ENCODE measurements at places on chromosomes 16 and 17.

DNA sequence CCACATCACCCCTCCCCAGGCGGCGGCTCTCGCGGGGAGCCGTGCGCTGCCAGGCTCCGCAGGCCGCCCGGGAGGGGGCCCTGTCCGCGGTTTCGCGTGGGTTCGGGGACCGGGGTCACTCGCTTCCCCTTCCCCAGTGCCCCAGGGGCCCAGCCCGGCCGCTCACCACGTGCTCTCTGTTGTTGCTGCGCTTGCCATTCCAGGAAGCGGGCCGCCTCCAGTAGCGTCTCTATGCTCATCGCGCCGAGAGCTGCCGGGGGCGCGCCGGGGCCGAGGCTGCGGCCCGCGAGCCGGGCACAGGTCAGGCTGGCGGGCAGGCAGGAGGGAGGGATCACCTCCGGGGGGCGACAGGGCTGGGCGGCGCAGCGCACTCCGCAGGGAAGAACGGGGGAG, 390 bp downstream of the MNT start:
- peak; percentile 40 for DNase-seq

GRCh38 chr16:20347666-20348364, 4.7 kb downstream of the UMOD start:
- DNase-seq: no peak

- no peak for DNase-seq
These were observed 560.6 kb downstream of the CDH13 start for GRCh38 chr16:83187405-83187804.

GRCh38 chr17:78960928-78961327, 18.8 kb downstream of the LGALS3BP start:
- DNase-seq: no peak

GRCh38 chr16:82384017-82384416, 214.0 kb upstream of the MPHOSPH6 start:
- no peak for DNase-seq

- no peak for DNase-seq
These were observed 31.9 kb downstream of the CYB561 start for GRCh38 chr17:63414222-63414621.

DNA sequence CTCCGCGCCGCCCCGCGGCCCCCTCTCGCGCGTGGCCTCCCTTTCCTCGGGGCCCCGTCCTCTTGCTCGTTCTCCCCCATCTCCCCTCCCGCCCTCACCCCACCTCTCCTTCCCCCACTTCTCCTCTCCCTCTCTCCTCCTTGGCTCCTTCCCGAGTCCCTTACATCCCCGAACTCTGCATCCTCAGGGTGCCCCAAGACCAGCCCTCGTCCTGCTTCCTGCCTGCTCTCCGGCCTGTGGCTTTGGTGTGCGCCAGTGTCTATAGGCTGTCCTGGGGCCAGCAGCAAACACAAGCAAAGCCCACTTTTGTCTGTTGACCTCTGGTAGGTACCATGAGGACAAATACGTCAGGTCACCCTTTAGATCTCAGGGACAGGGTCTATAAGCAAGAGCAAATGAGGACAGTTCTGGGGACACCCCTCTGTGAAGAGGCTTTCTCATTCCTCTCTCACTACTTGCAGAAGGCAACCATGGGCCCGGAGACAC, 284 bp upstream of the COPZ2 start:
- no peak for DNase-seq

DNA sequence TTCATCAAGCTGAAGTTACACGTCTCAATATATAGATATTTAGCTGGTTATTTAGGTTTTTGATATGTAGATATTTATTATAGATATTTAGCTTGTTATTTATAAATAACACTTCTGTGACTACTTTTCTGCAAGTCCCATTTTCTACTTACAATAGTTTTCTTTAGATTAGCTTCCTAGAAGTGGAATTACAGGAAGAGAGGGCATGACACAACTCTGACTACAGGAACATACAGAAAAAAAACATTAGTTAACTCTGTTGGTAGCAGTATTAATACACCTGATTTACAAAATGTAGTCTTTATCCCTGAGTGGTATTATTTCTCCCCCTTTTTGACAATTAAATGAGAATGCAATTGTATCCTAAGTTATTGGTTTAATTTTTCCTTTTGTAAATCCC, 21.2 kb upstream of the CCL1 start:
- DNase-seq: no peak

DNA sequence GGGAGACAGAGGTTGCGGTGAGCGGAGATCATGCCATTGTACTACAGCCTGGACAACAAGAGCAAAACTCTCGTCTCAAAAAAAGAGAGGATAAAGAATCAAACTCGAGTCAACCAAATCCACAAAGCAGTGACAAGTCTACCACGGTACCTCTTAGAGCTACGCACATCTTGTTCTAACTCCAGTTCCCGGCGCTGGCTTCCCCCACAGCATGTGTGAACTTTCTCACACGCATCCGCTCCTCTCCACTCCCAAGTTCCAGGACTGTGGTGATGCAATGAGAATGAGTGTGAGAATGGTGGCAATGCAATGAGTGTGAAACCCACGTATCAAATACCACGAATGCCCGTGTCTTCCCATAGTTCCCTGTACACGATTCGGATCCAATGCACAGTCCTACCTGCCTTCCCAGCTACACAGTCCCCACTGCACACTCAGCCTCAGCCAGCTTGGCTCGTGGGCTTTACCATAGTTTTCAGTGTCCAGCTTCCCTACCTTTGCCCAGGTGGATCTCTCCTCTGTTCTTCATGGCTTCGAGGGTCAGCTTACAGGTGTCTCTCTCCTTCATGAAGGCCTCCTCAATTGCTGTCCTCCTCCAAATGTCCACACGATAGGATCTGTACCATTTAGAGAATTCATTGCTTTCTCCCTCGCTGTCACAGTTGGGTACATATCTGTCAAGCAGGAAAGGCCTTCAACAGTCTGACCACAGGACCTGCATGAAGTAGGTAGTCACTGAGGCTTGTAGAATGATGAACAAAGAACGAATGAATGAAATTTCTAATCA, 9.2 kb upstream of the P2RX5 start:
- no peak for DNase-seq

DNA sequence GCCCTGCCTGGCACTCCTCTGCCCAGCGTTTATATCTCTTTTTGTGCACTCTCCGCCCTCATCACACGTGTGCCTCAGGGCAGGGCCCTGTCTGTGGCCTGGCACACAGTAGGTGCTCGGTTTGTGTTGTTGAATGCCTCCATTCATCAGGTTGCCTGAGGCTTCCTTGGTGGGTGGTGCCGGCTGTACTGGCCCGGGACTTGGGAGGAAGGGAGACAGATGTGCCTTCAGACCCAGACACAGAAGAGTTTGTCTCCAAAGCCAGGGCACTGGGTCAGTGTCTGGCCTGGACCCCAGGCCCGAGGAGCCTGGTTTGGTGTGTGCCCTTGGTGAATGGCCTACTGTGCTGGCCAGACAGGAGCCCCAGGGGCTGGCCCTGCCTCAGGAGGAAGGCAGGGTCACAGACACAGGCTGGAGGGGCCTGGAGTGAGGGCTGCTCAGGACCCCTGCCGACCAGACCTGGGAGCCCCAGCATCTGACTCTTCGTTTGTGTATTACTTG, 71.6 kb downstream of the RAI1 start:
- DNase-seq: no peak

DNA sequence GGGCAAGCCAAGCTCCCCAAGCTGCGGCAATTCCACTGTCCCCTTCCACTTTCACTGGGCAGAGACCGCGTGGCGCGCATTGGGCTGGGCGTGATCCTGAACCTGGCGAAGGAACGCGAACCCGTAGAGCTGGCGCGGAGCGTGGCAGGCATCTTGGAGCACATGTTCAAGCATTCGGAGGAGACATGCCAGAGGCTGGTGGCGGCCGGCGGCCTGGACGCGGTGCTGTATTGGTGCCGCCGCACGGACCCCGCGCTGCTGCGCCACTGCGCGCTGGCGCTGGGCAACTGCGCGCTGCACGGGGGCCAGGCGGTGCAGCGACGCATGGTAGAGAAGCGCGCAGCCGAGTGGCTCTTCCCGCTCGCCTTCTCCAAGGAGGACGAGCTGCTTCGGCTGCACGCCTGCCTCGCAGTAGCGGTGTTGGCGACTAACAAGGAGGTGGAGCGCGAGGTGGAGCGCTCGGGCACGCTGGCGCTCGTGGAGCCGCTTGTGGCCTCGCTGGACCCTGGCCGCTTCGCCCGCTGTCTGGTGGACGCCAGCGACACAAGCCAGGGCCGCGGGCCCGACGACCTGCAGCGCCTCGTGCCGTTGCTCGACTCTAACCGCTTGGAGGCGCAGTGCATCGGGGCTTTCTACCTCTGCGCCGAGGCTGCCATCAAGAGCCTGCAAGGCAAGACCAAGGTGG, 9.8 kb downstream of the SARM1 start:
- DNase-seq: no peak

DNA sequence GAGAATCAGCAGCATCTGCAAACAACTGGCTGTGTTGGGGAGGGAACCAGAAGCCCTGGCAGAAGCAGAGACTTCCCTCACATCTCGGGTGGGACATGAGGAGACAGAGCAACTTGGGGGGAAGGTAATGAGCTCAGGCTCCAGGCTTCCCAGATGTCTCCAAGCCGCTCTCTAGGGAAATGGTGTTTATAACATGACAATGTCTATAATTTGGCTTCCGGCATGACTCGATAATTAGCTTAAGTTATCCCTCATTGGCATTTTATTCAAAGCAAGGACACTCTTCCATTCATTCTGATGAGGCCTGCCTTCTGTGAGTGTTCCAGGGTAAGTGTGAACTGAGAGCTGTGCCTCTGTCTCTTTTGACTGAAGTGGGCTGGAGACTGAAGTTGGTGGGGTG, 14.7 kb upstream of the MLLT6 start:
- no peak for DNase-seq

DNA sequence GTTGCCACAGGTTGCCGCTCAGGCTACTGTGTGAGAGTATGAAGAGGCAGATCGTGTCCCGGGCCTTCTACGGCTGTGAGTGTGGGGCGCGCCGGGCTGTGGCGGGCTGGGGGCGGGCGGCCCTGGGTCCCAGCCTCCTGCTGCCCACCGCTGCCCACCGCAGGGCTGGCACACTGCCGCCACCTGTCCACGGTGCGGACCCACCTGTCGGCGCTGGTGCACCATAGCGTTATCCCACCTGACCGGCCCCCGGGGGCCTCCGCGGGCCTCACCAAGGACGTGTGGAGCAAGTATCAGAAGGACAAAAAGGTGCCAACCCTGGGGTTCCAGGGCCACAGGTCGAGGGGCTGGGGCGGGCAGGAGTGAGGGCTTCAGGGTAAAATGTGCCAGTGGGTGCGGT, 28.7 kb downstream of the MNT start:
- no peak for DNase-seq

DNA sequence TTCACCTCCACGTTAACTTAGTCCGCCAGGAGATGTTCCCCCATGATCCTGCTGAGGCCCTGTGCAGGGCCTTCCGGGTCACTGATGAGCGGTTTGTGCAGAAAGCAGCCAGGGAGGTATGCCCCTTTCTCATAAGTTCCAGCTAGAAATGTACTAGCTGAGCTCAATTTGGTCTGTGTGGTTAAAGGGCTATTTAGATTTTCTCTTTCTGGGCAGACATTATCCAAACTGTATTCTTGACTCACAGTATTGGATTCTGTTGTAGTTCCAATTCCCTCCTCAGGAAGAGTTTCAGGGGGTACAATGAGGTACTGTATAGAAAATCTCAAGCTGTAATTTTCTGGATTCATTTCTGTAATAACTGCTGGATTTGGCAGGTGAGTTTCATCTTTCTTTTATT, 137.1 kb downstream of the TRIM37 start:
- no peak for DNase-seq

DNA sequence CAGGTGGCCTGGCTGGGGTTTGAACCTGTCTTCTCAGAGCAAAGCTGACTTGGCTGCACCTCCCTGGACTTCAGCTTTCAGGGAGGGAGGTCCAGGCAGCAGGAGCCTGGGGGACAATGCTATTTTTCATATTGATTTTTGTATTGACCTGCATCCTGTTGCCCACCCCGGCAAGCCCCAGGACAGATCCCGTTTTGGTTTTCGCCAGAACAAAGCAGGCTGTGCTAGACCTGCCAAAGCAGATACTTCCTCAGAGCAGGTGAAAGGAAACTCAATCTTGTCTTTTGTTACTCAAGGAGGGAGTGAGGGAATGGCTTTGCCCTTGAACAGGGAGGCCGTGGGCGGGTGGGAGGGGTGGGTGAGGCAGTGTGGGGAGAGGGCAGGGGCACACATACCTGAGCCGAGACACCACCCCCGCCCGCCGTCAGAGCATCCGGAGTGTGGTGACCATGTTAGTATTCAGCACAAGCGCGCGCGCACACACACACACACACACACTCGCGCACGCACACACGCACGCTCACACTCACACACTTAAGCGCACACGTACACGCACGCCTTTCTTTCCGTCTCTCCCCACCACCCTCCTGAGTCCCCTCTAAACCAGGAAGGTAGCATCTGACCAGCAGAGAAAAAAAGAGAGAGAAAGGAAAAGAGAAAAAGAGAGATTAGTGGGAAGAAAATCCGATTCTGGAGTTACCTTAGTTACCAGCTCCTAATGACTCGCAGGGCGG, 59.5 kb downstream of the RAI1 start:
- peak; percentile 58 for DNase-seq

DNA sequence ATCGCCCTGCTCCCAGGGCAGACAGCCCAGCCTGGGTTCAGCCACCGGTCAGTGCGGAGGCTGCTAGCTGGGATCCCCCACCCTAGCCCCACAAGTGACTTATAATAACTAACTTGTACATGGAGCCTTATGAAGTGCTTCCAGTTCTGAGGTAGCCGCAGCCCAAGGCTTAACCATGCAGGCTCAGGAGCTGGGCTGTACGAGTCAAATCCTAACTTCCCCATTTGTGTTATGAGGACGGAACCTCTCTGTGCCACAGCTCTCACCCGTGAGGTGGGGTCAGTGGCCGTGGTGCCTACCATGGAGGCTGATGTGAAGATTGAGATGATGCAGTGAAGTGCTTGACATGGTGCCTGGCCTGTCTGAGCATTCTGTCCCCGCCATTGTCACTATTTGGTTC, 27.8 kb upstream of the GOSR2 start:
- DNase-seq: no peak

DNA sequence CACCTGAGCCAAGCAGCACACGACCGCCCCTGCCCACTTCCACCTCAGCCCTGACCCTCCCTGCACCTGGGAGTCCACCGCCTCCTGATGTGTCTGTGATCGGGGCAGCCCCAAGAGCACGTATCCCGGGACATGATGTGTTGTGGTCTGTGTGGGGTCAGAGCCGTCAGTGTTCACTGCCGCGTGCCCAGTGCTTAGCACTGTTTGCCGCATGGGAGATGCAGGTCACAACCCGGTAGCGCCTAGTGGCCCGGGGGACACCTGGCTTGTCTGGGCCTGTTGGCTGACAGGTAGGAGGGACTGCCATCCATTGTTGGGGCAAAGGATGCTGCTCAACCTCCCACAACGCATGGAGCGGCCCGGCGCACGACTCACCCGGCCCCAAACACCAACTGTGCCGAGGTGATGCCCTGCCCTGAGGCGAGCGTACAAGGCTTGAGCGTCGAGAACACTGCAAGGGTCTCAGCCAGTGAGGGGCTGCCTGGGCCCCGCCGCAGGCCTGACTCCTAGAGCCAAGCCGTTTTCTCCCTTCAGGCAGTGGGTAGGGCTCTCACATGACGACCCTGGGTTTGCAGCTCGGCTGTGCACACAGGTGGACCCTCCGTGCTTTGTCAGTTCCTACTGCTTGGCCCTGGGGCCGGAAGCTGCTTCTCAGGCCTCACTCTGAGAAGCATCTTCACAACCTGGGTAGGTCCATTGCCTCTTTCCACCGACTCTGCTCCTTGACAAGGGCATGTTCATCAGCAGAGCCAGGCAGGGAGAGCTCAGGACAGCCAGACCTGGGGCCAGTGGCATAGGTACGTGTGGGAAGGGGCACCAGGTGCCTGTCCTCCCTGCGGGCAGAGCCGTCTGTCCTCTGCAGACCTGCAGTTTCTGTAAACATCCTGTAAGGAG, 5.9 kb upstream of the C16orf95 start:
- no peak for DNase-seq

GRCh38 chr16:72902206-72902605, 145.7 kb downstream of the ZFHX3 start:
- no peak for DNase-seq
